Fibroblast of skin of left quadriceps (primary cell): ENCODE measurements at places on chromosomes 5 and 9.

DNA sequence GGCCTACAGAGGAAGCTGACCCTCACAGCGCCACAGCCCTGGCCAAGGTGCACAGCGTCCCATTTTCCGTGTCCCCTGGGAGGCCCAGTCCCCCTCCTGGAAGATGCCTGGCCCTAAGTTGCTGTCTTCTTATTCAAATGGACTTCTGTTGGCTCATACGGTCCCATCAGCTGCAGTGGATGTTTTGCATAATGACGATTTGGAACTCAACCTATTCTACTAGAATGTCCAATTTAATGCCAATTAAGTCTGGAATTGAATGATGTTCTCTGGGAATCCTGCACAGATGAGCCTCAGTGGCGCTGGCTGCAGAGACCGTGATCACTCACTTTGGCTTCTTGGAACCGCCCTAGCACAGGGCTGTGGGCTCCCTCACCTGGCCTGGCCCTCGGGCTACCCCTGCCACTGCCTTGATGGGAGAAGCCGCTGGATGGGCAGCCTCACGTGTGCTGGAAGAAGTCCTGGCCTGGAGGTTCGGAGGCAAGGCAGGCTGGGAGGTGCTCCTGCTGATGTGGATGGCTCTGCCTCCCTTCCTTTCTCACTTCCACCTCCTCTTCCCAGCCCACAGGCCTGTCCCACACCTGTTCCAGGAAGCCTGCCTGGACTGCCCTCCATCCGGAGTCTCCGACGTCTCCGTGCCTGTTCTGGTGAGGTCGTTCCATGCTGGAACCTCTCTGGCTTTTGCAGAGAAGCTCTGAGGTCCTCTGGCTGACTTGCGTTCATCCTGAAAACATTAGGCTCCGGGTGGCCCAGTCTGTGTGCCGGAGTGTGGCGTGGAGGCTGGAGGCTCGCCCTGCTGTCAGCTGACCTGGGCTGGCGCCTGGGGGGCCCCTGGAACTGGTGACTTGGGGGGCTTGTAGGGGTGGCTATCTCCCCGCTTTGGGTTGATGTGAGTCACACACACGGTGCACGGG lies 147.1 kb downstream of the RXRA start:
- DNase-seq: no peak

- no peak for DNase-seq
These were observed 59.5 kb downstream of the RORB start for GRCh38 chr9:74556685-74557084.

GRCh38 chr5:149740866-149741459 lies 10.9 kb downstream of the PPARGC1B start:
- DNase-seq: no peak

GRCh38 chr5:133828722-133829121 lies 139.7 kb downstream of the C5orf15 start:
- DNase-seq: no peak

GRCh38 chr9:91221332-91221731 lies 140.4 kb downstream of the AUH start:
- DNase-seq: no peak

DNA sequence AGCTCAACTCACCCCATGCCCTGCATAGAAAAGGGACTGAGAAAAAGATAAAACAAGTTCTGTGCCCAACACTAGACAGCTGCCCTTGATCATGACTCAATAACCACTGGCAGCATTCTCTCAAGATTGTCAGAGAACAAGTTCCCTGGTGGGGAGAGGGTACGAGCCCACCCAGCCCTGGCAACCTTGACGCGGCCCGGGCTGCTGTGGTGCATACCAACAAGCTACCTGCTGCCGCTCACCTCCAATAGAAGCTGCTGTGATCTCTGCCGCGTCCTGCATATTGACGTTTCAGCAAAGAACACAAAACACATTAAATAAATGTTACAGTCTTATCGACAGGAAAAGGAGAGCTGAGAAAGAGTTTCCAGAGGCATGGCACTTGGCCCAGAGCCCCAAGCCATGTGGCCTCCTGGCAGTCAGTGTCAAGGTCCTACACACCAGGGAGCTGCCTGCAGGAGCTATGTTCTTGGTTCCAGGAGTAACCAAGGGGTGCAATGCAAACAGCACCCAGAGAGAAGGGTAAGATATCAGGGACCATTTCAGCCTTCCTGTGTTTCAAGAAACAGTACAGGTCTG lies 28.3 kb downstream of the WHRN start:
- no peak for DNase-seq

GRCh38 chr9:34633851-34634550 lies 3.6 kb downstream of the SIGMAR1 start:
- no peak for DNase-seq

DNA sequence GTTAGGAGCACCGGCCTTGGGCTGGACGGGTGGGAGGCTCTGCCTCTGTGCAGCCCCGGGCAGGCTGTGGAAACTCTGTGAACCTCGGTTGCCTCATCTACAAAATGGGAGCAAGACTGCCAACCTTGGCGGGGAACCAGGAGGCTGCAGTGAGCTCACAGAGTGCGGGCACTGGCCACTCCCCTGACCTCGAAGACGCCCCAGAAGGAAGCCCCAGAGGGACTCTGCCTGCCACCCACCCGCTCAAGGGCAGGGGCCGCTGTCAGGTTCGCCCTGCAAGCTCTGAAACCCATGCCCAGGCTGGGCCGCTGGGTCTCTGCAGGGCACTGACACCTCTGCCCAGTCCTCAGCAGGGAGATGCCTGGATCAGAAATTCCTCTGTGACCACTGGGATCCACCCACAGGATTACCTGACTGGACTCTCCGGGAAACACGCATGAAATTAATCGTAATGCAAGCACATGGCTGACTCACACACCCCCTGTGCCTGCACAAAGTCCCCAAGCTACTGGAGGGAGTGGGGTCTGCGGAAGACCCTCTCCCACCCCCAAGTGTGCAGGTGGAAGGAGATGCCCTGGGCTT lies 7.4 kb downstream of the CCDC187 start:
- no peak for DNase-seq
